ENCODE measurements at places on chromosomes 4 and X.

GRCh38 chr4:139493176-139493575, 39.3 kb downstream of the RAB33B start:
- no peak for DNase-seq

DNA sequence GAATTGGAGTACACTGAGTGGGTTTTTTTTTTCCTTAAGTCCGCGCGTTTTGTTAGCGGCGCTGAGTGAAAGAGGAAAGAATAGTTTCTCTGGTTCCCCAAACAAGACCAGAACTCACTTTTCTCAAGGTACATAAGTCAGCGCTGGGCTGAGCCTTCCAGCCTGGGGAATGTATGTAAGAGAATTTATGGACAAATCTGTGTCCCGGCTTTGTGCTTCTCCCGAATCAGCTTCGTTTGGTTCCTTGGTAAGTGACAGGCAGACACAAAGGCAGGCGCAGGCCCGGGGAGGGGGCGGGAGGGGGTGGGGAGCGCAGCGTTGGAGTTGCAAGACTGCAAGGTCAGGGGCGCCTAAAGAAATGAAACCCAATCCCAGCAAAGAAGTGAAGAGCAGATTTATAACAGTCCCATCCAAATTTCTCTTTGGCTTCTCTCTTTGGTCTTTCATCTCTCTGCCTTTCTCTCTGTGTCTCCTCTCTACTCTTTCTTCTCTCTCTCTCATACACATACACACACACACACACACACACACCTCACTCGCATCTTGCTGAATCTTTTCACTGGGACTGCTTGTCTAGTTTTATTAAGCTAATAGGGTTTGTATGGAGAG, 981 bp downstream of the TET2 start:
- DNase-seq = no peak

DNA sequence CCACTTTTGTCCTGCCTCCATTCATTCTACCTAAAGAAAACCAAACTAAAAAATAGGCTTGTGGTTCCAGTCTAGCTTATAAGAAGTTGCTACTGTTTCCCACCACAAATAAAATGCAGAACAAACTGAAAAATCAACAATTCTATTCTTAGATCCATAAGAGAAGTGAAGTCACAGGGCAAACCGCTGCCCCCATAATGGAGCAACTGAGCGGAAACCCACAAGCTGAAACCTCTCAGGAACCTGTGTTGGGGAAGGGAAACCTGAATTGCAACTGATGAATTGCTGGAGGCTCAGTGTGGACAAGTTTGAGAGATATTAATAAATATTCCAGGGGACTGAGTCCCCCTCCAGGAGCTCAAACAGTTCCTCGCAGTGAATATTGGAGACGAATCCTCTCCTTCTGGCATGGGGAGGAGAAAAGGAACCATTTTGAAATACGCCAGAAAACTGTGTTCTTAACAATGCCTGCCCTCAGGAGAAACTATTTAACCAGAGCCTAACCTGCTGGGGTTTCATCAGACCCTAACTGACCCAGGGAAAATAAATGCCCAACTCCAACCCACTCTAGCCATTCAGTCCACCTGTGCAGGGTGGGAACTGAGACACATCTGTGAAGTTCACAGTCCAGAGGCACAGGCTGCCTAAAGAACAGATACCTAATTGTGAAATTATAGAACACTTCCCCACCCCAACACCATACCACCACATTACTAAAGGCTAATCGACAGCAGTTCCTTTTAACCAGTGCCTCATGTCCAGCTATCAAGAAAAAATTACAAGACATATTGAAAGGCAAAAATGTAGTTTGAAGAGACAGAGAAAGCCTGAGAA, 22.8 kb upstream of the SH3RF1 start:
- no peak for DNase-seq

DNA sequence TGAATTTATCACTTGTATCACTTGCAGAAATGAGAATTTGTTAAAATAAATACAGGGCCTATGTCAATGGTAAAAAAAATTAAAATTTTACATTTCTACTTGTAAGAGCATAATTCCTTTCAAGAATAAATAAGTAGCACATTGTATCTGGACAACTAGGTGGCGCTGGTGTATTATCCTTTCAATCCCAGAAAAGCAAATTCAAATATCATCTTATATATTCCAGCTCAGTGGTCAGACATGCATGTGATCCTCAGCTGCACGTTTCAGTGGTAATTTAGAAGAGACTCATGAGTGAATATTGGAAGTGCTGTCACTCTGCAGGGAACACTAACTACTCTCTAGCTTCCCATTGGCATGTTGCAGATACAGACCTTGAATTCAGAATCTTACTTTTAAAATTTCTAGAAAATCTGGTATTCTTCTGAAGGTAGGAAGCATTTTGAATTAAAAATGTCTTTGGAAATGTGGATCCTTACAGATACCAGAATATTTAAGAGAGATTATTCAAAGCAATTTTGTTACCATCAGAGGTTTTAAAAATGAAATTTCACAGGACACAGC, 1414.7 kb upstream of the TENM3 start:
- DNase-seq = no peak

- no peak for DNase-seq
These were observed 360.3 kb upstream of the NOCT start for GRCh38 chr4:138655286-138655685.

DNA sequence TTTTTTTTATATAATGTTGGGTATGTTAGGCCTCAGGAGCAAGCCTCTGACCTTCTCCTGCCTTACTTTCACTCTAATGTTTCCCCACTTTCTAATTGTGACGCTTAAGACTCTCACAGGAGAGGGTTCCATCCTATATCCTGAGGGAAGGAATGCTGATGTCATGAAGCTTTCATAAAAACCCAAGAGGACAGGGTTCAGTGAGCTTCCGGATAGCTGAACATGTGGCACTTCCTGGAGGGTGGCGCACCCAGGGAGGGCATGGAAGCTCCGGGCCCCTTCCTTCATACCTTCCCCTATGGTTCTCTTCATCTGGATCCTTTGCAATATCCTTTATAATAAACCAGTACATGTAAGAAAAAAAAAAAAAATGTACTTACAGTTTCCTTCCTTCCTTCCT, 48.0 kb upstream of the TMPRSS11E start:
- DNase-seq = no peak

- no peak for DNase-seq
These were observed 125.7 kb upstream of the ACSL4 start for GRCh38 chrX:109858602-109859341.

DNA sequence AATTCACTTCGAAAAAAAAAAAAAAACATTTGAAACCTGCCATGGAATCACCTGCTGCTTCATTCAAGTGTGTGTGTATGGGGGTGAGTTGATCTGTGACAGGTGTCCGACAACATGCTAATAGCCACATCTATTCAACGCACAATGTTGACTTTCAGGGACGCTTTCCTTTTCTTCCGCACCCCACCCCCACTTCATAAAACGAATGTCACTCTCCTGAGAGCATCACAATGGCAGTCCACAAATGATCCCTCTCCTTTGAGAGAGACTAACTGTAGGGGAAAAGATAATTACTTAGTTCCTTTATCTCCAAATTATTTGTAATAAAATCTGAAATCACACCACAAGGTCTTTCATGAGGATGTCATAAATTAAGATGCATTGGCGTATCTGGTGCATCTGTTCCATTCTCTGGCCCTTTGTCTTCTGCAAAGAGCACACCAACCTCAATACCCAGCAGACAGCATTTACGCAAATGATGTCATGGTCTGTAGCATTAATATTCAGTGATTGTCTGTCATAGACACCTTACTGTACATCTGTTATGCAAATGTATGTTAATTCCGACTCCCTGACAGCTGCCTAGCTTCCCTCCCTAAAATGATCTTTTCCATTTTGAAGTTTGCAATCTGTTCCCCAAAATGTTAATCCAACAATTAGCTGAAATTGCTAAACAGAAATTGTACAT, 640.0 kb upstream of the BOD1L1 start:
- DNase-seq = no peak

GRCh38 chr4:13988353-13989305, 361.1 kb upstream of the BOD1L1 start:
- DNase-seq = no peak

DNA sequence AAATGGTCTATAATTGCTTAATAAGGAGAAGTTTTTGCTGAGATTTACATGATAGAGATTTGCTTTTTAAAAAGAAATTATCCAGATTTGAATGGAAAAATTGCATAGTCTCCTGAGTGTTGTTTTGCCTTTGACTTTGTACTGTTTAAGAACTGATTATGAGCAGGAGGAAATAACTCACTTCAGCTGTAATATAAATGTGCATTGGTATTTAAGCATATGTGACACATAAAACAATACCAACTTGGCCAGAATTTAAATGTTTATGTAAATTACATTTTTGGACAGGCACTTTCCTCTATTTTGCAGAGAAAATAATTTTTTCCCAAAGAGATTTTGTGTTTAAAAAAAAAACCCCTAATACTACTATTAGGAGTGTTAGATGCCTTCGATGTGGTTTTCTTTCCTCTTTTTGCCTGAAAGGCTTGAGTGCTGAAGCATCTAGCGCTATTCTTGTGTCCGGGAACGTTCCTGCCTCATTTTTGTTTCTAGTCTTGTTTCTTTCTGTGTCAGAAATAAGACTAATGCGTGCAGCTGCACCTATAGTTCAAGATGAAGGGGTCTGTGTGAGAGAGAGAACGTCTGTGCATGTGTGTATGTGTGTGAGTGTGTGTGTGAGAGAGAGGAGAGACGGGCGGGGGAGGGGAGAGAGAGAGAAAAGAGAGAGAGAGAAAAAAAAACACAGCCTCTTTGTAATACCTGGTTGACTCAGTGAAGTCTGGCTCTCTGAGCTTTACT, 60.8 kb downstream of the TBL1X start:
- no peak for DNase-seq

DNA sequence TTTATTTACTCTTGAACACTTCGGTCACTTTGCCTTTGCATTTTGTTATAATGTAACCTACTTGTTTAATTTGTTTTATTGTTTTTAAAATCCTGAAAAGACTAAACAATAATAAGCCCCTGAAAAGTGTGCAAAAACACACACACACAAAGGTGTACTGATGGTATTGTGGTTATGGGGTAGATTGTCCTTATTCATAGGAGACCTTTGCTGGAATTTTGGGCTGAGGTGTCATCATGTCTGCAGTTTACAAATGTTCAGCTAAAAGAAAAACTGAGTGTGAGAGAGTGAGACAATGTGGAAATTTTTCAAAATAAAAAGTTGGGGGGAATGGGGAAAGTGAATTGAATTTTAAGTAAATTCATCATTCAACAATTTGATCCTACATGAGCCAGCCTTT, 174.9 kb downstream of the QDPR start:
- no peak for DNase-seq

DNA sequence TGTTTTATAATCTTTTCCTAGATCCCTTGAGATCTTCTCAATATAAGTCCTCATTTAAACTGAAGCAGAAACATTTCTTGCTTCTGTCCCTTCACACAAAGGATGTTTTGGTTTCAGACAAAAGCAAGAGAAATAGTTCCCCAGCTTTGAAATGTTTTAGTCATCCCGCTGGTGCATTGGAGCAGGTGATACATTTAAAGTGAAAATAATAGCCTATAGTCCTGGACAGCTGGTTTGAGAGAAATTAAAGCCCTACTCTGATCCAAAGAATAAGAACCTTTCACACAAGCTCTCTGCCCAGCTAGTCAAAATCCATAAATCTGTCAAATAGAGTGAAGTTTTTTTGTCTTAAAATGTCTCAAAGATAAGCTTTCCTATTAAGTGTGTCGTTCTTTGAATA, 79.4 kb downstream of the LUZP4 start:
- DNase-seq = no peak

DNA sequence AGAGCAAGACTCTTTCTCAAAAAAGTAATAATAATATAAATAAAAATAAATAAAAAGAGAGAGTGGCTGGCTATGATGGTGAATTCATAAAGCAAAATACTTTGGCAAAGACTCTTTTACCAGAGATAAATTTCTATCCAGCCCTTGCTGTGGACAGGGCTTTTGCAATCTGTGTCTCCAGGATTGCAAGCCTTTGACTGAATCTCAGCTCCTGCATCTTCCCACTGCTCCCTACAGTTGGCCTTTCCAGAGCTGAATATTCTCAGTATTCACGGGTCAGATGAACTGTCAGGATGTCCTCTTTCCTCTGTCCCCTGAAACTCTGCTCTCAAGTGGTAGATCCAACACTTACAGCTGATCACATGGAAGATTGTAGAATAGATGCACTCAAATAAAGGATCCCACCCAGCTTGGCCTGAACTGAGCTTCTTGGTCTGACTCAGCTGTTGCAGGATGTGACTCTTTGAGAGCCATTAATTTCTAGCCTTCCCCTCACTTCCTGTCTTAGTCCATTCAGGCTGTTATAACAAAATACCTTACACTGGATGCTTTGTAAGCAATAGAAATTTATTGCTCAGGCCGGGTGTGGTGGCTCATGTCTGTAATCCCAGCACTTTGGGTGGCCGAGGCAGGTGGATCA, 123.4 kb upstream of the GUCY1A1 start:
- no peak for DNase-seq

DNA sequence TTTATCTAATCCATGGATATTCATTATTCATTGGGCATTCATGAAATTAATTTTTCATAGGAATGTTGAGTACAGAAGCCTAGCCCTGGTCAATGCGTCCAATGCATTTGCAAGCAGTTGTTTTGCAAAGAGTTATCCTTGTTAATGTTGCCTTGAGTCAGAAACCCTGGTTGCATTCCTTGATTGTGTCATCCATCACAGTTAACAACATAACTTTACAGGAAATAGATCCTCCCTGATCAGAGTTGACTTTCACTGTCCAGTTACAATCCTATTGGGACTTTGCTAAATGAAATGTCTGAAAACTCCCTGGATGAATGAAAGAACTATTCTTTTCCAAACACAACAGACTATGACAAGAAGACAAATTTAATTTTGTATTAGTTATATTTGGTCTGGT, 924.3 kb upstream of the SLIT2 start:
- no peak for DNase-seq

DNA sequence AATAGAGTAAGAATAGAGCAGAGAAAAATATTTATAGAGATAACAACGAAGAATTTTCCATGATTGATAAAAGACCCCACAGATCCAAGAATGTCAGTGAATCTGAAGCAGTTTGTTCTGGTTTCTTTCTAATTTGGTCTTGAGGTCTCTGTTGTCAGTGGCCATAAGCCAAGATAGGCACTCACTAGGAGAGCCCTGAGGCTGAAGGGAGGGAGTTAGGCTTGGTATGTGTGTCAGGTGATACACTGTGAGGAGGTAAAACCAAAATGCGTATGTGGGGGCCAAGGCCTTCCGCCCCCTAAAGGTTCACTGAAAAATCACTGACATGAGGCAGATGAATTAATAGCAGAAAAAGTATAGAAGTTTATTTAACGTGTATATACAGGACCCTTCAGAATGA, 382.3 kb upstream of the HTR2C start:
- DNase-seq = no peak

- DNase-seq = no peak
These were observed 41.3 kb upstream of the PRKG2 start for GRCh38 chr4:81256059-81256970.

DNA sequence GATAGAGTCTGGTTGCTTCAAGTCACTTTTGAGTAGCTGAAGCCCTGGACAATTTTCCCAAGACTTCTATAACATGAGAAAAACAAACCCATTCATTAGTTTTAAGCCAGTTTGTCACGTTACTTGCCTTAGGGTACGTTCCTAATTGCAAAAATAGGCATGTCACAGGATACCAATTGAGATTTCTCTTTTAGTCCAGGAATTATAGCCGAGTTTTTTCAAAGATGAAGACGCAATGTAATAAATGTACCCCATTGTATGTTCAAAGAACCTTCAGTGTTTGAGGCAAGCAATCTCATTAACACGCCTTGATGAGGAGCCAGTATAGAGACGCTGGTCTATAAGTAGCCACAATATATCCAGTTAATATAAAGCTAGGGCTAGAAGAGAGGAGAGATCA, 534.2 kb downstream of the INPP4B start:
- no peak for DNase-seq

All from vagina (tissue), 2 donors.